KBM-7 (cell line): ENCODE measurements at places on chromosomes 6 and 20.

DNA sequence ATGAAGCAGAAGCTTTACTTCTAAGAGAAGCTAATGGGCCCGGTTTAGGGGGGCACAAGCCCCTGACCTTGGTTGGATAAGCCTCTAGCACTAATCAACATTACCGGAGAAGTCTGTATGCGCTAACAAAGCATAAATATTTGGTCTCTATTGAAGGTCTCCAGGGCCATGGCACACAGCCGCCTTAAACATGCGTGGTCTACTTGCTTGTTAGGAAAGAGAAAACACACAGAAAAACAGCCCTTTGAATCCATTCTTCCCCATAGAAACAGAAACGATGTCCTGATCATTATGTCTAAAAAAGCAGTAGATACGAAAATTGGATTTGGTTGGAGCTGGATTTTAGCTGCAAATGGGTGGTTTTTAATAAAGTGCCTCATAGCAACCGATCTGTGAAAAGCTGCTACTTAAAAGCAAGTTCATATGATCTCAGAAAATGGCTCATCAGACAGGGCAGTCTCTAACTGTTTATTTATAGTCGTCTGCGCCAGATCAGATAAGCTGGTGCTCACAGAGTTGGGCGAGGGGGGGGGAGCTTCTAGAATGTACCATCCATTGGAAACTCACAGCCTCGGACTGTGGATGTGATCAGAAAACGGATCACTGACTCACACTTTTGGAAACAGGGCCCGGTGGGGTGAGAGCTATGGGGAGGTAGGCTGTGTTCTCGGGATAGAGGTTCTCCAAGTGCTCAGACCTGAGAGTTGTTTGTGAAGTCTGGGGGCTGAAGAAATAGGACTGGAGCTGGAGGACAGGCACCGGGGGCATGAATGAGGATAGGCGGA lies 35.3 kb upstream of the APCDD1L start:
- no peak for DNase-seq

DNA sequence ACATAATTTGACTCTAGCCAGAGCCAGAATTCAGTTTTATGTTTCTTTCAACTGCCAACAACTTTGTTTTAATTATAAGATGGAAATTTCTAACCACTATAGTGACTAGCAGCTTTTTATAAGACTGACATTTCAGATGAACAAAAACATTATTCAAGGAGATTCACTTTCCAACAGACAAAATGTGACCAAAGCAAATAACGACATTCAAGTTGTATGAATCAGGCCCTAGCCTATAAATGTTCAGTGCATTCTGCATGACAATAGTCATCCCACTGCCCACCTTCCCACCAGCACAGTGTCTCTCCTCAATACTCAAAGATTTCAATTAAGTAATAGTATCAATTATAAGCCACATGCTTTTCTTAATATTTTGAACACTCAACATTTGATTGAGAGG lies 200.7 kb downstream of the KHDC1L start:
- no peak for DNase-seq

GRCh38 chr6:7276199-7276524 lies 36.8 kb downstream of the SSR1 start:
- DNase-seq, result no peak

DNA sequence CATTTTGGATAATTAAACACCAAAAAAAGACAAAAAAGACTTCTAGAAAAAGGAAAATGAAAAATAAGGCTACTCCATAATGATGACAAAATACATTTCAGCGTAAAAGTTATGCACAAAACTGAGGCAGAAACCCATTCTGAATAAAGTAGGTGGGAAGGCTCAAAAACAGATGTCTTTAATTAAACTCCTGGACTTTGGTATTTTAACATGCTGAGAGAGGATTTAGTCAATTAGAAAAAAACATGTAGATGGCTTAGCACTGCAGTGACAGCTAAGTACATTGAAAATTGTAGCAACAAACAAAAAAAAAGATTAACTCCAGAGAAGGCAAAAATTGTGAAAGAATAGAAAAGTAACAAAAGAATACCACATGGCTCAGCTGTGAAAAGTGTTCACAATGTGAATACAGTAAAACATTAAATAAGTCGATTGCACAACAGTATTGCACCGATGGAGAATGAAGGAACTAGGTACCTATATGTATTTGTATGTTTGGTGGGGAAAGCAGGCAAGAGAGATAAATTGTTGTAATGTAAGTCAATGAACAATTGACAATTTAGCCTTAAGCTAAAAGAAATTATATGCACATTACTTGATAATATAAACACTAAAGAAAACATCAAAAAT lies 59.5 kb downstream of the TBC1D32 start:
- DNase-seq, result no peak

DNA sequence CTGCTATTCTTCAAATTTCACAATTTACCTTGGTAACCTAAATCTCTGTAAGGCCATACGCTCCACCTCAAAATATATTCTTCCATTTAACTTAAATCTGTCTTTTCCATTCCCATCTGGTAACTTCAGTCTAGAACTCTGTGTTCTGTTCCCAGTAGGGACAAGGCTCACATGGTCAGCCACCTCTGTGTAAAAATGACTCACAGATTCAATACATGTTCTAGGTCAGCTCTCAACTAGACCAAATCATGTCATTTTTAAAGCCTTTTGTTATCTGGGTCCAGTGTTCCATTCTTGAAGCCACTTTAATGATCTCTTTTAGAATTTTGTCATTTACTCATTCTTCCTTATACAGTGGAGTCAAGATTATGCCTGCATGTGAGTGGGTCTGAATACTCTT lies 315.6 kb upstream of the CITED2 start:
- no peak for DNase-seq

DNA sequence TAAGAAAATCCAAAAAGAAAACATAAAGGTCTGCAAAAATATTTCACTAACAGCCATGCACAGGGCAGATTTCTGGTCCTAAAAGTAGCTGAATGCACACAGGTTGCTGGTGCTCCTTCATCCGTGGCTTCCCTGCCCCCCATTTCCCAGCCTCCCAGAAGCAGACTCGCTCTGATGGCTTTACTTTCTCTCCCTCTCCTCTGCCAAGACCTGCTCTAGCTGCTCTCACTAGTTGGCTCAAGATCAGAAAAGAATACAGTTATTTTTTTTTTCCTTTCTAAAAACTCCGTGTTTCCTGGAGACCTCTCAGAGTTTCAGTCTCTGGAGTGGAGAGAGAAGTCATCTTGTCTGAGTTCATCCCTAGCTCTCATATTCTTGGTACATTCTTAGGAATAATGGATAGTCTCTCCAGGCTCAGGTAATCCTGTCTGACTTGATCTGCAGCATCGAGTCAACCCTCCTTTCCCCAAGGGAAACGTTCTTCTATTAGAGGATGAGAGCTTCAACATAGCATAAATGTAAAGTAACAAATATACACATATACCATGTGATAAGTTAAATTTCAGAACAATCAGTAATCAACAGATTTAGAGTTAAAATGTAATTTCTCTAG lies 214.2 kb downstream of the TBC1D7 start:
- no peak for DNase-seq

- peak; percentile 54 for DNase-seq
Observed at GRCh38 chr6:139008117-139008516, 20.1 kb upstream of the REPS1 start.

DNA sequence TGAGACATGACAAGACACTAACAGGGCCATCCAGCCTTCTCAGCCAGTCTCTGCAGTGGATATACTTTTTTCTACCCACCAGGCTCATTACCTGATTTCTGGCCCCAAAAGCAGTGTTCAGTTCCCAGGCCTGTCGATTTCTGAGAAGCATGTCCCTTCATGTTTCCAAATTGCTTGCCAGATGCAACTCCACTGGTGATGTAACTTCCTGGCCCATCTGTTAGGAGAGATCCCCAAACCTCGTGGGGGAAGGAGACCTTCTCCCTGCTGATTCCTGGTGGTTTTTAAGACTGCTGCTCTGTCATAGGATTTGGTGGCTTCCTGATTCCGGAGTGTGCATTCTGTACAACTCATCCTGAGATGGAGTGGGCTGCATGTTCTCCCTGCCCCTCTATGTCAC lies 31.6 kb upstream of the MRPS10 start:
- peak; percentile 10 for DNase-seq

DNA sequence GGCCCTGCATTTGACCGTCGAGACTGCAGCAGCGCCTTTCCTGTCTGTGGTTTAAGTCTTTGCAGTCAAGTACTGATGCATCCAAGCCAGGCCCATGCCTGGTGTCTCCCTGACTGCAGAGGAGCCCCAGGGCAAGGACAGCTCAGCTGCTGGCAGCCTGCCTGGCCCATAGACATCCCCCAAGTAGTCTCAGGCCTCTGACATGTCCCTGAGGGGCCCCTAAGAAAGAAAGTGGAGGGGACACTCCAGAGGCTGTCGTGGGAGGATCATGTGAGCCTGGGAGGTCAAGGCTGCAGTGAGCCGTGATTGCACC lies 18.0 kb downstream of the HRH3 start:
- no peak for DNase-seq

- DNase-seq, result peak; percentile 53
Observed at GRCh38 chr6:162907876-162908481, 180.2 kb downstream of the PACRG start.

GRCh38 chr20:61841551-61841950 lies 224.1 kb downstream of the TAF4 start:
- DNase-seq, result no peak

DNA sequence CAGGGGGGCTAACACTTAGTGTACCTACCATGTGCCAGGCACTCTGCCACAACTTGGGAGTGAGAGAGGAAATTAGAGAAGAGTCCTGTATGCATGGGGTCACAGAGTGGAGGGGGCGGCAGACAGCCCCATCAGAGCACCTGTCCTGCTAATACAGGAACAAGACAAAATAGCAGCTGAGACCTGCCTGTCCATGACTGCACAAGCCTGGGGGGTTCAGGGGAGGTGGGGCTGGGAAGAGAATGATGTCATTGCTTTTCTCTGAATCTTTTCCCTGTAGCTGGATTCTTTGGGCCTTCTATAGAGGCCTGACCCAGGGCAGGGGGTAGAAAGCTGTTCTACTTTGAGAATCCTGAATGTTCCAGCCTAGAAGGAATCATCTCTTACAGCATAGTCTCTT lies 37.4 kb downstream of the FOXP4 start:
- DNase-seq, result no peak

GRCh38 chr6:3319610-3320200 lies 61.0 kb downstream of the PSMG4 start:
- DNase-seq, result no peak

DNA sequence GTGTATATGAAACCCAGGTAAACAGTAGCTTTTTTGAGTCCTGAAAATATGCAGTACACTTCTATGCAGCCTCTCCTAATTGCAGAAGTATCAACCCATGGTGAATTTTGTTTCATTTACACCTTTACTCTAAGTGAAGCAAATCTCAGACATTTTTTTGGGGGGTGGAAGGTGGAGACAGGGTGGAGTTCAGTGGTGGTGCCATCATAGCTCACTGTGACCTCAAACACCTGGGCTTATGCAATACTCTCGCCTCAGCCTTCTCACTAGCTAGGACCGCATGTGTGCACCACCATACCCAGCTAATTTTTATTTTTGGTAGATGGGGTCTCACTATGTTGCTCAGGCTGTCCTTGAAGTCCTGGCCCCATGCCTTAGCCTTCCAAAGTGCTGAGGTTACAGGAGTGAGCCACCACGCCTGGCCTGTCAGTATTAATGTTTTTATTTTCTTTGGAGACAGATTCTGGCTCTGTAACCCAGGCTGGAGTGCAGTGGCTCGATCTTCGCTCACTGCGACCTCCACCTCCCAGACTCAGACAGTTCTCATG lies 80.3 kb downstream of the JARID2 start:
- no peak for DNase-seq

DNA sequence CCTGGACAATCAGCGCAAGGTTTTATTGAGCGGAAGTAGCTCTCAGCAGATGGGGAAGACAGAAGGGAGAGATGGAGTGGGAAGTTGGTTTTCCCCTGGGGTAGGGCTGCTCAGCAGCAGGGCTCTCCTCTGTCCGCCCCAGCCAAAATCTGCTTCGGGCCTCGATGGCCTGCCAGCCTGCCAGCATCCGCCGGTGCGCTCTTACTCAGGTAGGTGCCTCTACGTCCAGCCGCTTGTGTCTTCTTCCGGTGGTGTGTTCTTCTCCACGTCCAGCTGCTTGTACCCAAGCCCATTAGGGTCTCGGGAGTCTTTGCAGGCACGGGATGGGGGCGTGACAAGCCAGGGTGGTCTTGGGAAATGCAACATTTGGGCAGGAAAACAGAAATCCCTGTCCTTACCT lies 1340.0 kb upstream of the MAP3K7 start:
- DNase-seq, result no peak

DNA sequence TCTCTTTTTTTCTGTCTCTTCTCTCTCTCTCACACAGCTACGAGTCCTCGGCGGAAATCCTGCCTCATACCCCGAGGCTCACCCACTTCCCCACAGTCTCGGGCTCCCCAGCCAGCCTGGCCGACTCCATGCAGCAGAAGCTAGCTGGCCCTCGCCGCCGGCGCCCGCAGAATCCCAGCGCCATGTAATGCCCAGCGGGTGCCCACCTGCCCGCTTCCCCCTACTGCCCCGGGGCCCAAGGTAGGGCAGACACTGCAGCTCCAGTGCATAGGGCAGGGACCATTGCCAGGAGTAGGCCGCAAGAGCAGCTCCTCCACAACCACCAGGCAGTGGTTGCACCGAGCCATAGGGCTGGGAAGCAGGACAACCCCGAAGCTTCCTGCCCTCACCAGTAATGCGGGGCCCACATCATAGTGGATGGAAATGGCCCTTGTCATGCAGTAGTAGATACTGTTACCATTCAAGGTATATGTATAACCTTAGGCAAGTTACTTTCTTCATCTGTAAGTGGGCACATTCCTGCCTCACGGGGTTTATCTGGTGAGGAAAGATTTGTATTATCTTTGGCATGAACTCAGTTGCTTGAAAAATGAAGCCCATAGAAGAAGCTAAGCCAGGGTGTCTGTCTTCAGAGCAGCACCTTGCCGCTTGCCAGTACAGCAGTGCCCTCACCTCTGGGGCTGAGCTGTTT lies 36.9 kb upstream of the ID1 start:
- no peak for DNase-seq
